MV-4-11 (cell line): ENCODE measurements at places on chromosomes 7 and 10.

- DNase-seq, result no peak
These were observed 681.0 kb upstream of the C7orf33 start for GRCh38 chr7:147909431-147910148.

DNA sequence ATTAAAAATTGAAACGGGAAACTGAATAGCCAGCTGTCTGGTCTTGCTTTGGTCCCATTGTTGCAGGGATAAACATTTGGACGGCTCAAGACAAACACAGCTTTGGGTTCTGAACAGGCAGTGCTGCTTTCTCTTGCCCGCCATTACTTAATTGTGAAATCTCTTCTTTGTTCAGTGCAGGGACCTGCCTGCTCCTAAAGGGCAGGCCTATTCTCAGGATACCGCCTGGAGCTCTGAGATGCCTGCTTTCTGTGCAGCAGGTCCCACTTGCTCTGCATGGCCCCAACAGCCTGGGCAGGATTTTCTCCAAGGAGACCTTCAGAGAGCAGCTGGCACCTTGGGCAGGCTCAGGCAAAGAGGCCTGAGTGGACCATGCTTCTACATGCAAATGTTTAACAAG lies 237.6 kb downstream of the KCNMA1 start:
- no peak for DNase-seq

DNA sequence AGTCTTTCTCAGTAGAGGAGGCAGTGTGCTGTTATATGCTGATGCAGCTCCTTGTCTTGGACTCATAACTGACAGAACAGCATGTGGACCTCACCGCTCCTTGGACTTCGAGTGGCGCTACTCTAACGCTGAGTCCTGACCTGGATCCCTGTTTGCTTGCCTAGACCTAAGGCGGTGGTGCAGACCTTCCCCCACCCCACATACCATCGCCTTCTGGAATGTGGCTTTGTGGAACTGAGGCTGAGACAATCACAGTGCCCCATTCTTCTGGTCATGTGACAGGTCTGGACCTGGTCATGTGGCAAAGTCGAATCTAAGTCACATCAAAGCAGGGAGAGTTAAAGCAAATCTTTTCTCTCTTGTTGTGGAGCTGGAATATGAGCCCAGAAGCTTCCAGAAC lies 190.7 kb upstream of the MKI67 start:
- no peak for DNase-seq

GRCh38 chr7:101352920-101353308 lies 9.8 kb upstream of the COL26A1 start:
- DNase-seq, result no peak

GRCh38 chr7:120028636-120029035 lies 244.3 kb upstream of the KCND2 start:
- no peak for DNase-seq

DNA sequence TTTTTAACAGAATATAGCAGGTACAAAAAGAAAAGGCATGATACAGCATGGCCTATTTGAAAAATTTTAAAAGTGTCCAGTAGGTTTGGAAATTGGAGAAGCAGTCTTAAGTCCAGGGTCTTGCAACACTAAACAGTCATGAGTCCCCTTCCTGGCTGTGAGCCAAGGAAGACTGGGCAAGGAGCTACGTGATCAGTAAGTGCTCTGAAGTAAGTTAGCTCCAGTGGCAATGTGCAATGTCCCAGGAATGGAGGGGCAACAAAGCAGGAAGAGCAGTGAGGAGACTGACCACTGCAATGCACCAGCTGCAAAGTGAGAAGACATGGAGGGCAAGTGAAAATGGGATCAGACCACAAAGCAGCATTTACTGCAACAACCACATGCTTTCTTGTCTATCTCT lies 72.9 kb upstream of the GRID1 start:
- DNase-seq, result peak; percentile 91

- no peak for DNase-seq
These were observed 33.1 kb upstream of the R3HCC1L start for GRCh38 chr10:98101366-98101765.

DNA sequence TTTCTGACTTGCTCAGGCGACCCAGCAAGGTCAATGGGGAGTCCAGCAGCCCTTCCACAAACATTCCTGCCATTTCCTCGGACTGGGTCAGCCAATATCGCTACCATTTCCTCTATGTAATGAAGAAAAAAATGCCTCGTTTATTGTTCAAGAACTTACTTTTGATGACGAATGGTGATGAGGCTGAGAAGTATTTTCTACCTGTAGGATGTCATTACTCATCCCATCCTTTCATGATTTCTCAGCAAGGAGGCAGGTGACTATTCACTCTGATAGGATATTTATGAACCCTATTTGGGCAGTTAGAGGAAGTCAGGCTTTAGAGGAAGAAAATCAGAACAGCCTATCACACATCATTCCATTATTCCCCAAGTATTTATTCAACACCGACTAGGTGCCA lies 178.6 kb downstream of the FANK1 start:
- no peak for DNase-seq

DNA sequence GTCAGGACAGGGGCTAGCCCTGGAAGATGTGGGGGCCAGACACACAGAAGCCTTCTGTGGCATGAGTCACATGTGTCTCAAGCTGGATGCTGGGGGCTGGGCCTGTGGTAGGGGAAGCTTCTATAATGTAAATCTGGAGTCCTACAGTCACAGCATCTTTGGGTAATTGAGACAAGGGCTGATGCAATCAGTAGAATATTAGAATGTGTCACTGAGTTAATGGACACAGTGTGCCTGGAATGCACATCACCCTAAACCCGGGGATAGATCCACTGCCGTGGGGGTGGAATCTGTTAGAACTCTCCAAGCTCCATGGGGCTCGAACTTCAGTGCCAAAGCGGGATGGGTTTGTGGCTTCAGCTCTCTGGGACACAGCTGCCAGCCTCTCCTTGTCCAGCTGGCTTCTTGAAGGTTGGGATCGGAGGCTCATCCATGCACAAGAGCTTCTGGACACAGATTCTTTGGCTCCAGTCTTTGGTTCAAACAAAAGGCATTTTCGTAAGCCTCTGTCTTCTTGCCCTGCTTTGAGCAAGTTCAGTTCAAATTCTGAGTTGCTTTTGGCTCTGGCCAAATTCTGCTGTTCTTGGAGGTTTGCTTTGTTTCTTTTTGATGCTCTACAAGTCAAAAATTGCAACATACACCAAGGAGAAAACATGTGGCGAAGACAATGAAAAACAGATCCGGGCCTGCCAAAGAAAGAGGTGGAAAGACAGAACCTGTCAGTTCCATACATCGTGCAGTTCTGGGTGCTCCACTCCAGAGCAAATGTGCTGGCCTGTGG lies 194.8 kb upstream of the ZNF32 start:
- peak; percentile 15 for DNase-seq

GRCh38 chr10:32061440-32061839 lies 5.2 kb upstream of the KIF5B start:
- no peak for DNase-seq

- no peak for DNase-seq
These were observed 315.8 kb downstream of the KCNMA1 start for GRCh38 chr10:77321838-77322237.

DNA sequence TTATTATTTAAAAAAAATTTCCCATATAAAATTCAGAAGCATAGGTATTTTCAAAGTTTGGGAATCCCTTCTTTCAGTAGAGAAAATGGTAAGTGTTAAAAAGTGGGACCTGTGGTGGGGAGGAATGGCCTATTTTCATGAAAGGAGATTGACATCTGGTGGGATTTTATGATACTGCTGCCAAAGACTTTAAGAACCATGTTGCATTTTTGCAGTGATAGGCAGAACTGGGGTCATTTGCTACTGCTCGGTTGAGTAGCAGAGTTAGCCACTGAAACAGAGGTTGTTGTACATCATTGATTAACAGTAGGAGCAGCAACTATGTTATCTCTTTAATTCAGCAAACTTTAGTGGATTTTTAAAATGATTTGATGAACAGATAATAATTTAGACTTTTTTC lies 4.4 kb downstream of the BICC1 start:
- no peak for DNase-seq

- DNase-seq, result peak; percentile 10
These were observed 36.2 kb downstream of the GOT1 start for GRCh38 chr10:99394256-99394655.

DNA sequence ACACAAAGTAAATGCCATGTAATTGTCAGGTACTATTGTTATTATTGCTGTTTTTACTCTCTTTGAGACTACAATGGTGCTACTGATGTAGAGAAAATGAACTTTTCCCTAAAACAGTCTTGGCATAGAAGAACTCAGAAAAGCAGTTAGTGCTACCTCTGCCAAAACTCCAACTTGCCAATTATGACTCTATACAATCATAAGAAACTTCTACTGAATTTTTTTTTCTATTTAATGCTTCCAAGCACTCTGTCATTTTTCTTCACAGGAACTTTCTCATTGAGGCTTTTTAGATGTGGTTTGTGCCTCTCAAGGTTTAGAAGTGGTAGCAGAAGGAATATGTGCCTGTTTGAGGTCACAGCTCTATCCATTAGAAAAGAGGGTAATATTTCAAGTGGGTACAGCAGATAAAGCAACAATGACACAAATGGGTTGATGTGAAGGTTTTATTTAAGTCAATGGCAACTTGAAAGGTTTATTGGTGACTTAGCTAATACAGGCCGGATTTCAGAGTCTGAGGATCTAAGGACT lies 64.0 kb upstream of the FERD3L start:
- DNase-seq, result no peak

DNA sequence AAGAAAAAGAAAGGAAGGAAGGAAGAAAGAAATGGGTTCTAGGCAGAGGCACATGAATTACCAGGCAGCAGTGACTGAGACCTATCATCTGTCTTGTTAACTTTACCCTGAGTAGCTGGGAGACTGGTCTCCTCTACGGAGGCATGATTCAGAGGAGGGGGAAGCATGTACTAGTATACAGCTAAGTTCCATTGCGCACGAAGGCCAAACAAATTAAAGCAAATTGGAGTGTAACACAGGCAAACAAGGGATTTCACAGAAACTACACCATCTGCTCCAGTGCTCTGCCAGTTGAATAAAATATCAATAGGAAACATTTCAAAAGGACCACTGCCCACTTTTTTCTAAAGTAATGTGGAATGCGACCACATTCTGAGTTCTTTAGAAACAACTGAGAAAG lies 65.9 kb upstream of the RSU1 start:
- no peak for DNase-seq

- DNase-seq, result no peak
These were observed 5.7 kb upstream of the GRID1 start for GRCh38 chr10:86372119-86372783.

DNA sequence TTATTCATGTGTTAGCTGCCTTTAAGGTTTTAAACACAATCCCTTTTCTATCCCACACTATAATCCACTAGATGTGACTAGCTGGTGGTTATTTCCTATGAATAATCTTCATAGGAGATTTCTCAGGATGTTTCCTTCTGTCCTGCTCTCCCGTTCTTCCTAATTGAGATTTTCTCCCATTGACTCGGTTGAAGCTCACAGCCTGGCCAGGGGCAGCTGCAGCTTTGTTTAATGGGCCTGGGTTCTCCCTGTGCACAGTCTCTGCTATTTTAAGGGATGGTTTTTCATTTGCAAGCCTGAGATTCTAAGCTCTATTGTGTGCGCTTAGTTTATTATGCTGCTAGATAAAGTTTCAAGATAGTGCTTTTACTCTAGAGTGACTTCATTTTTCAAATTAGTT lies 283.4 kb upstream of the AOAH start:
- no peak for DNase-seq

DNA sequence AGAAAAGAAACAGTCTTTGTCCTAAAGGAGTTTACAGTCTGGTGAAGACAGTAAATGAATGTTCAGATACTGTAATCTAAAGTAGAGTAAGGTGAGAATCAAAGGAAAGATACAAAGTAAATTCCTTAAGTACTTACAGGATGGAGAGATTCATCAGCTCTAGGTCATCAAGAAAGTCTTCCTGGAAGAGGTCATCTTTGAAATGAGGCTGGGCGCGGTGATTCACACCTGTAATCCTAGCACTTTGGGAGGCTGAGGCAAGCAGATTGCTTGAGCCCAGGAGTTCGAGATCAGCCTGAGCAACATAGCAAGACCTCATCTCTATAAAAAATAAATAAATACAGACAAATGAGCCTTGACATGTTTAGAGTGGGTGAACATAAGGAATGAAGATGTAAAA lies 18.3 kb downstream of the FHIP2A start:
- DNase-seq, result no peak

DNA sequence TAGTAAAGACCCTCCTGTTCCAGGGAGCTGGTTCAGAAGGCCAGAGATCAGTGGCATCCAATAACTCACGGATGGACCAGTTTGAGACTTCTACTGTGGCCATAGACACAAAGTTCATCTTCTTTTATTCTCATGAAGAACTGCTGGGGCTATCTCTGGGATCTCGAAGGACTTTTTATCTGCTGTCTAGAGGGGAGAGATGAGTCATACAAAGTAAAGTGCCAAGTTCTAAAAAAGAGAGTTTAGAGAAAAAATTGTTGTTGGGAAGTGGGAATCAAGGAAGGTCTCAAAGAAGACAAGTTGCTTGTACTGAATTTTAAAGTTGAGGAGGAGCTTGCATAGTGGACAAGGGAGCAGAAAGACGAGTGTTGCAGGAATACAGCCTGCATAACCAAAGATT lies 8.0 kb upstream of the FAM221A start:
- no peak for DNase-seq
